ENCODE measurements at places on chromosomes 2 and 18.

GRCh38 chr2:1595274-1595673 is 149.0 kb downstream of the PXDN start:
- no peak for DNase-seq

- peak; percentile 53 for DNase-seq
Observed at GRCh38 chr2:239002954-239003623, 155.2 kb downstream of the TWIST2 start.

DNA sequence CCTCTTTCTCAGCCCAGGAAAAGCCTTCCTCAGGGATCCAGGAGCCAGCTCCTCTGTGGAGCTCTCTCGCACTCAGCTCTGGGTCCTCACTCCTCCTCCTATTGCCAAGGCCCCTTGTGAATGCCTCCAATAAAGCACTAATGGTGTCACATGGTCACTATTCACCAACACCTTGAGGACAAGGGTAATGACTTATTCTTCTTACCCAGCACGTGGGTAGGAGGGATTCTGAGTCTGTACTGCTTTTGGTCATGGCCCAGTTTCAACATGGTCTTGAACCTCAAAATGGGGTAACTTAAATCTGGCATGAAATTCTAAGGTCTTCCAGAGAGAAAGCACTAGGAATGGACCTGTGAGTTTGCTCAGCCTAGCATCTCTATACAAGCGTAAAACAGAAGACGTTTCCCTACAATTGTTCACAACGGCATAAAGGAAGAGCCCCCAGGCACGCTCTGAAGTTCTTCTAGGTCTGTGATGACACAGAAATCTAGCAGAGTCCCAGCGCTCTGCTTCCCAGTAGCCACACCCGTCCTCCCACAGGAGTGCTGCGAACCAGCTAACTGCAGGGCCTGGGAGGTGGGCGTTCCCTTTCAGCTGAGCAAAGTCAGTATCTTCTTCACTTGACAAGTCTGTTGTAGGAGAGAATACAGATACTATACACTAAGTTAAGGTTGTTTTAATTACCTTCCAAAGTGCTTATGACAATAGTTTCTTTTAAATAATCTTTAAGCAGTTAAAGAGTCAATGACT is 14.6 kb upstream of the KIDINS220 start:
- peak; percentile 18 for DNase-seq

DNA sequence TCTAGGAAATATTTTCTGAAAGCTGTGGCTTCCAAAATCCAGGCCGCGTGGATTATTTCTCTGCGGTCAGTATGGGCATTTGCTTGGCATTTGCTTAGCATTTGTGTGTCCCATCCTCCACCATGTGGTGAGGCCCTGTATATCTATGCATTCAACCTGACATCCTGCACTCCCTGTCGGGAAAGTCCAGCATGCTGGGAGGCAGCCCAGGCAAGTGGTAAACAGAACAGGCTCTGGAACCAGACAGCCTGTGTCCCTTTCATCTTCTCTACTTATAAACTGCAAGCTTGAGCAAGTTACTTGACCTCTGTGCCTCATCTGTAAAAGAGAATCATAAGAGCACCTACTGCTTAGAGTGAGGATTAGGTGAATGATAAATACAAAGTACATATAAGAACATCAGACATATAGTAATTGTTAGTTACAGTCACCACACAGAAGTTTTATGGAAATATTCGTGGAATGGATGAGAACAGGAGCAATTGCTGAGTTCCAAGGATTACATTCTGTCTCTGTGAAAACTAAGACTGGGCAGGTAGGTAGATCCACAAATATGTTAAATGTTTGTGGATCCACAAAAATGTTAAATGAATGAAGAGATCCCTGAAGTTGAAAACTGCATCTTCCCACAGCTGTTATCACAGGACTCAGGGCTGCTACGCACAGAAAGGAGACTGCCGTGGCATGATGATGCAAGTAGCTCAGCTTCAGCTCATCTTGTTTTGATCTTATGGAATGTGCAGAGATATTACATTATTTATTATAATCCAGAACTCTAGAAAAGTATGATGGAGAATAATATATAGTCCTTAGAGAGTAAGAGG is 317.0 kb upstream of the MMADHC start:
- no peak for DNase-seq

DNA sequence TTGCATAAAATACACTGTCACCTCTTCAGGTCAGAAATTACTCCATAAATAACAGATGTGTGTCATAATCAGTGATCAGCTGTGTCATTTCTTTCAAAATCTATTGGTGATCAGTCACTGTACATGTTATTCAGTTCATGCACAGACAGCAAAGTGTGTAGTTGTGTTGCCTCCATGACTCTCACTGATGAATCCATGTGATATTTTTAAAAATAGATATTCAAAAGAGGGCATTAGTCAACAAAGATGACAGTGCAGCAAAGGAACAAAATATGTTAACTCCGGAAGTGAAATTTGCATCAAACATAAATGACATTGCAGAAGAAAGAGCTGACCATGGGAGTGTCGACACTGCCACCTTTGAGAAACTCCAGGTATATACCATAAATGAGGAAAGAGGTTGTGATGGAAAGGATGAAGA is 17.1 kb upstream of the MCM6 start:
- DNase-seq, result no peak

DNA sequence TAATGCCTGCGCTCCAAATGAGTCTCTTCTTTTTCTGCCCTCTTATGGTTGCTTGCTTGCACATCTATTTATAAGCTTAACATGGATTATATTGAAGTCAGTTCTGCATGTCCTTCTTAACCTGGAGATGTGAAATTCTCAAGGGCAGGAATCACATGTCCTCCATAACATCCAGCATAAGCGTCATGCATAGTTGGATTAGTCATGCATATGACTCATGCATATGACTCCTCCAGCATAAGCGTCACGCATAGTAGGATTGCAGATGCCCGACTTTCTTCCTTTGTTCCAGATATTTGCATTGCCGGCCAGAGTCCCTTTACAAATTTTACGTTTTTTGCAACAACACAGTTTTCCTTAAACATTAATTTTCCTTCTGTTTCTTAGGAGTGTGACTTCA is 308.6 kb downstream of the TGIF1 start:
- no peak for DNase-seq

GRCh38 chr18:39318462-39318861 is 1752.9 kb upstream of the CELF4 start:
- no peak for DNase-seq

DNA sequence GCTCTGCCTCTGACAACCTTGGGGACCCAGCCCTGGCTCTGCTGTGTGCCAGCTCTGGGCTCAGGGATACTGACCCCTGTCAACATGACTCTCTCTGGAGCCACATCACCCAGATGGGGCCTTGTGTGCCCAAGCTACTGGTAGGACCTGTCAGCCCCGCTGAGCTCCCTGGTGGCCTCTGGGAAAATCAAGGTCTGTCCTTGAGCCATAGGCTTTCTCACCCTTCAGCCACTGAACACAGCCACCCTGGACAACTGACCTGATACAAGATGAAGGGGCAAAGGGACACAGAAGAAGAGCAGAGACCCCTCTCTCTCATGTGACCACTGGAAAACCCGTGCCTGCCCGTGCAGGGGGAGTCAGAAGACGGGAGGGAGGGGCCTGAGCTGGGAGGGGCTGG is 7.8 kb downstream of the CCDC74A start:
- DNase-seq, result no peak

GRCh38 chr2:134308474-134309385 is 54.9 kb downstream of the MGAT5 start:
- no peak for DNase-seq

GRCh38 chr2:126880817-126881216 is 17.9 kb upstream of the TEX51 start:
- no peak for DNase-seq

GRCh38 chr2:174076975-174077374 is 111.8 kb upstream of the SP3 start:
- DNase-seq, result no peak

DNA sequence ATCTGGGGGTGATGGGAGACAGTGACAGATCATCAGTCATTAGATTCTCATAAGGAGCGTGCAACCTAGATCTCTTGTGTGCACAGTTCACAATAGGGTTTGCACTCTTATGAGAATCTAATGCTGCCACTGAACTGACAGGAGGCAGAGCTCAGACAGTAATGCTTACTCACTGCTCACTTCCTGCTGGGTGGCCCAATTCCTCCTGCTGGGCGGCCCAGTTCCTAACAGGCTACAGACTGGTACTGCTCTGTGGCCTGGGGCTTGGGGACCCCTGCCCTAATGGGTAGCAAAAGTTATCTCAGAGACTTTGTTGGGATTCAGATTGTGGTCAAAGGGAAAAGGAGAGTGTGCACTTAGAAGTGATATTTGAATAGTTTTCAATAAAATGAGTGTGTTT is 840.1 kb upstream of the ID2 start:
- no peak for DNase-seq

DNA sequence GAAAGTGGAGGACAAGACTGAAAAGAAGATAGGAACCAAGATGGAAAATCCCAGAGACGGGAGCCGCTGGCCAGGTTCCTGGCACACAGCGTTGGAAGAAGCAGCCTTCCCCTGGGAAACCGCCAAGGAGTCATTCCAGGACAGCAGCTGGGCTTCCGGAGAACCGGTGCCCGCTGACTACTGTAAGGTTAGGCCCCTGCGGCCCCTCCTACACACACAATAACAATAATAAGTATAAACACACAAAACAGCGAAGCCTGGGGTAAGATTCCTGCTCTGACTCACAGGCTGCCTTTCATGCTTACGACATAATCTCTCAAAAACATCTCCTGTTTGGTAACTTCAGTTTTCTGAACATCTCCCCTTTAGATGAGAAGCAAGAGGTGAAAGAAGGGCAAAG is 28.1 kb upstream of the MYCN start:
- DNase-seq, result peak; percentile 79
